CD4-positive, alpha-beta T cell (primary cell): ENCODE measurements at places on chromosomes 12 and 14. TPM values are rescaled to one million over a fixed set of nuclear protein-coding genes. Genes with fewer than 3 reads are reported as not detected.

CS gene
- 145 TPM for total RNA-seq

SIX6 gene
- total RNA-seq, result not detected

OVCH1 gene
- total RNA-seq, result not detected

TBK1 gene
- 7.2 TPM for total RNA-seq

REC8 gene
- 107 TPM for total RNA-seq

DNAJC22 gene
- total RNA-seq, result not detected

NINJ2 gene
- 1.1 TPM for total RNA-seq

KRT72 gene
- total RNA-seq, result 82.2 TPM

PRR4 gene
- not detected for total RNA-seq

ASB2 gene
- total RNA-seq, result 0.98 TPM

HOXC11 gene
- total RNA-seq, result not detected

LALBA gene
- not detected for total RNA-seq

IL23A gene
- total RNA-seq, result 25.2 TPM

LBHD2 gene
- not detected for total RNA-seq

COQ6 gene
- 38.9 TPM for total RNA-seq

B3GNT4 gene
- not detected for total RNA-seq

LAG3 gene
- 0.82 TPM for total RNA-seq

GPD1 gene
- total RNA-seq, result 0.47 TPM

RND1 gene
- total RNA-seq, result 4.8 TPM

KRT78 gene
- not detected for total RNA-seq

SLC17A8 gene
- not detected for total RNA-seq

TAS2R30 gene
- 5.6 TPM for total RNA-seq

SLC22A17 gene
- 19.5 TPM for total RNA-seq

GPRC5D gene
- total RNA-seq, result not detected

TAS2R8 gene
- not detected for total RNA-seq

TMEM229B gene
- 7.1 TPM for total RNA-seq

SERPINA3 gene
- not detected for total RNA-seq

KLRF2 gene
- total RNA-seq, result not detected

RPS6KA5 gene
- 28.0 TPM for total RNA-seq

C1S gene
- total RNA-seq, result 4.6 TPM

MYF5 gene
- total RNA-seq, result not detected

SSPN gene
- total RNA-seq, result not detected

RNASE2 gene
- total RNA-seq, result 0.34 TPM

CELA1 gene
- total RNA-seq, result 1.2 TPM

SLC8A3 gene
- total RNA-seq, result not detected

COCH gene
- total RNA-seq, result not detected

AP4S1 gene
- 9.8 TPM for total RNA-seq

NOVA1 gene
- 0.14 TPM for total RNA-seq

NEUROD4 gene
- total RNA-seq, result not detected

ZFYVE1 gene
- 9.3 TPM for total RNA-seq

NTS gene
- not detected for total RNA-seq

FLVCR2 gene
- 0.71 TPM for total RNA-seq

KRT85 gene
- not detected for total RNA-seq

LRP1-AS gene
- not detected for total RNA-seq

KSR2 gene
- total RNA-seq, result 0.05 TPM

PLEKHD1 gene
- total RNA-seq, result 0.63 TPM

GLS2 gene
- total RNA-seq, result 1.6 TPM

PRB2 gene
- not detected for total RNA-seq
